ENCODE measurements at places on chromosomes 7 and 10.

- no peak for DNase-seq
Observed at GRCh38 chr10:75424571-75424970, 6.9 kb upstream of the LRMDA start.

DNA sequence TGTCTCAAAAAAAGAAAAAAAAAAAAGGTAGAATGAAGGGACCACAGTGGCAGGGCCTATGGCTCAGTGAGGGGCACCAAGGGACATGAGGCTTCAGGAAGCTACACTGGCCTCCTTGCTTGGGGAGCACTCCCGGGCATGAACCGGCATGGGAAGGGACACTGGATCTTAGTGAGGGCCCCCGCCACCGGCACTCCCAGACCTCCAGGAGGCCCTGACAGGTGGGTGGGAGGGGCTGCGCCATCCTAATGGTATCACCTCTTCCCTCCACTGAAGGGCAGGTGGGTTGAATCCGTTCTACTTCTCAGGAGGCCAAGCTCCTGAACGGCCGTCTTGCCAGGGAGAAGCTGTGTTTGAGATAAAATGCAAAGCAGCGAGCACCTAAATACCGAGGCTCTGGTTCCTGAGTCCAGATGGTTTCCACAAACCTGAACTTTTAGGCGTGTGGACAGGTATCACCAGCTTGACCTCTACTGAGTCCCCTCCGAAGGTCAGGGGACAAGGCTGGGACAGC lies 69.8 kb downstream of the C10orf143 start:
- no peak for DNase-seq

DNA sequence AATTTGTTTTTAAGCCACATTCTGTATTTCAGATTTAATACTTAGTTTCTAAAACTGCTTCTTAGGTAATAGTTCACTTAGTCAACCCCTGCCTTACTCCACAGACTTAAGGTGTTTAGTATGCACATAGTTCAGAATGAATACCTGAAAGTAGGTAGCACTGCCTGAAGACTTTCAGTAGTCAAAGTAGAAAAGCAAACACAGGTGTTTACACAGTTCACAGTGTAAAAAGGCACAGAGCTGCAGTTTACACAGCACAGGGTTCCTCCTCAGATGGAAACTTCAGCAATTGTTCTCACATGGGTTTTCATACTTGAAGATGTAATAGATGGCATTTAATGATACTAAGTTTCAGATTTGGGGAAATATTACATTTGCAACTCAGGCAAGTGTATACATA lies 3.1 kb upstream of the PKD1L1 start:
- no peak for DNase-seq

GRCh38 chr10:101287997-101288635 lies 58.9 kb upstream of the LBX1 start:
- no peak for DNase-seq

DNA sequence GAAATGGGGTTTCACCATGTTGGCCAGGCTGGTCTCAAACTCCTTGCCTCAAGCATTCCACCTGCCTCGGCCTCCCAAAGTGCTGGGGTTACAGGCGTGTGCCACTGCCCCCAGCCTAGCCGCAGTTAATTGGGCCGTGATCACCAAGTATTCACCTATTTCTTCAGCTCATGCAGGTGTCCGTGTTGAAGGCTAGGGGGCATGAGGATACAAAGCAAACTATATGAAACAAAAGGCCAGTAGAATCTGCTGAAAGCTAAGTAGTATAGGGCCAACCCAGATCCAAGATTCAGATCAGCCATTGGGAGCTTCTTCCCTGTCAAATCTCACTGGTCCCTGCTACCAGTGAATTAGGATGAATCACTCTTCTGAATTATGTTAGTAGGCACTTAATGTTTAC lies 73.4 kb downstream of the LRRC4 start:
- DNase-seq: no peak

DNA sequence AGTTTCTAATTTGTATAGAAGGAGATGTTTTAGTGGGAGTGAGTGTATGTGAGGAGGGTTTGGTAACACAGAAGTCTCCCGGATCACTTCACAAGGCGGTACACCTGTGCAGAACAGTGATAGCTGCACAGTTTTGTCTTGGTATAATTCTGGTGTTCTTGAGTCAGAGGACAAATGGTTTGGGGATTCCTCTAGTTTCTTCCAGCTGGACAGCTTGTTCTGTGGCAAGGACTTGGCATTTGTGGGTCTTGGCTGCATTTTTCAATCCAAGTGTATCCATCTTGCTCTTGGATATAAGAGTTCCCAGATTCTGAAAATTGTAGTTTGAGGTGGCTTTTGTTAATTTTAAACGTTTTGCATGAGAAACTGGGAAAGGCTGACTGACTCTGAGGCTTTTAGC lies 135.7 kb downstream of the AHR start:
- DNase-seq: no peak

- DNase-seq: no peak
Observed at GRCh38 chr7:37713613-37714012, 30.0 kb downstream of the GPR141 start.

GRCh38 chr7:31098642-31099360 lies 46.7 kb downstream of the ADCYAP1R1 start:
- no peak for DNase-seq

GRCh38 chr10:121426307-121426706 lies 171.9 kb downstream of the FGFR2 start:
- DNase-seq: no peak

DNA sequence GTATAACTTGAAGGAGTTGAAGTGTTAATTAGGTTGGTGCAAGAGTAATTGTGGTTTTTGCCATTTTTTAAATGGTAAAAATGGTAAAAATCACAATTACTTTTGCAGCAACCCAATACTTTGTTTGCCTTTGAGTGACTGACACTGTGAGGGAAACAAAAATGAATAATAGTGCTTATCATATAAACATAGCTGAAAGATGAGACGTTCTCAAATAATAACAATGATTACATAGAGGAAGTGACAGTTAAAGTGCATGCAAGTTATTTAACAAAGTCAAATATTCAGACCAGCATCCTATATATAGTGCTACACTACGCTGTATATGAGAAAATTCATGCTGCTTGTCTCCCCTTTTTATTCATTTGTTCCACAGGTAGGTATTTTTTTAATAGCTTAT lies 4.7 kb upstream of the HBP1 start:
- DNase-seq: no peak

DNA sequence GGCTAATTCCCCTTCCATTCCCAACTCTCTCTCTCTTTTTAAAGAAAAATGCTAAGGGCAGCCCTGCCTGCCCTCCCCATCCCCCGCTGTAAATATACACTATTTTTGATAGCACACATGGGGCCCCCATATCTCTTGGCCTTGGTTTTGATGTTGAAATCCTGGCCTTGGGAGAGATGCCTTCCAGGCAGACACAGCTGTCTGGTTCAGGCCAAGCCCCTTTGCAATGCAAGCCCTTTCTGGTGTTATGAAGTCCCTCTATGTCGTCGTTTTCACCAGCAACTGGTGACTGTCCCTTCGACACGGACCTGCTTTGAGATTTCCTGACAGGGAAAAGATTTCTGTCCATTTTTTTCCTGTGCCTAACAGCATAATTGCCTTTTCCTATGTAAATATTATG lies 3.0 kb downstream of the ADRA2A start:
- no peak for DNase-seq

DNA sequence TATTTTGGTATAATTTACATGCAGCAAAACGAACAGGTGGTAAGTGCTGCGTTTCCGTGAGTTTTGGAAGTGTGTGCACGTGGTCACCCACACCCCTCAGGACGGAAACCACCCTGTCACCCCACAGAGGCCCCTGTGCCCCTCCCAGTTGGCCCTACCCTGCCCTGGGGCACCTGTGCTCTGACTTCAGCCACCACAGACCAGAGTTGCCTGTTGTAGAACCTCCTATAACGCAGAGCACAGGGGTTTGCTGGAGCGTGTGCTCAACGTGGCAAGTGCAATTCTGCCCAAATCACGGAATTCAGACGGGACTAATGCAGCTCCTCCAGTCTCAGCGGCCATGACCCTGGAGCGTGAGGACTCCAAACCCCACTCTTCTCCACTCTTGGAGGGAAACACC lies 9.6 kb upstream of the CFAP46 start:
- DNase-seq: no peak

GRCh38 chr10:18204039-18204835 lies 64.0 kb downstream of the CACNB2 start:
- no peak for DNase-seq

Measured in activated T-cell treated with anti-CD3 and anti-CD28 coated beads, Interleukin-2, amount 50 U/mL, for 24 hours (primary cell).